ENCODE measurements at places on chromosomes 2 and 18. TPM values are rescaled to one million over a fixed set of nuclear protein-coding genes. Genes with fewer than 3 reads are reported as not detected.

The SDC1 gene
- 71.4 TPM for polyA plus RNA-seq

The TMEM237 gene
- 26.1 TPM for polyA plus RNA-seq

The CDK15 gene
- not detected for polyA plus RNA-seq

The MOCOS gene
- 4.7 TPM for polyA plus RNA-seq

The LDAH gene
- polyA plus RNA-seq = 11.3 TPM

The DSG4 gene
- polyA plus RNA-seq = not detected

The ZBTB7C gene
- 0.15 TPM for polyA plus RNA-seq

The RGPD4 gene
- not detected for polyA plus RNA-seq
